ENCODE measurements at places on chromosomes 16 and 17.

GRCh38 chr16:89917773-89918452 lies 749 bp upstream of the MC1R start:
- peak; percentile 80 for DNase-seq

GRCh38 chr16:56263711-56264608 lies 72.7 kb downstream of the GNAO1 start:
- DNase-seq: no peak

DNA sequence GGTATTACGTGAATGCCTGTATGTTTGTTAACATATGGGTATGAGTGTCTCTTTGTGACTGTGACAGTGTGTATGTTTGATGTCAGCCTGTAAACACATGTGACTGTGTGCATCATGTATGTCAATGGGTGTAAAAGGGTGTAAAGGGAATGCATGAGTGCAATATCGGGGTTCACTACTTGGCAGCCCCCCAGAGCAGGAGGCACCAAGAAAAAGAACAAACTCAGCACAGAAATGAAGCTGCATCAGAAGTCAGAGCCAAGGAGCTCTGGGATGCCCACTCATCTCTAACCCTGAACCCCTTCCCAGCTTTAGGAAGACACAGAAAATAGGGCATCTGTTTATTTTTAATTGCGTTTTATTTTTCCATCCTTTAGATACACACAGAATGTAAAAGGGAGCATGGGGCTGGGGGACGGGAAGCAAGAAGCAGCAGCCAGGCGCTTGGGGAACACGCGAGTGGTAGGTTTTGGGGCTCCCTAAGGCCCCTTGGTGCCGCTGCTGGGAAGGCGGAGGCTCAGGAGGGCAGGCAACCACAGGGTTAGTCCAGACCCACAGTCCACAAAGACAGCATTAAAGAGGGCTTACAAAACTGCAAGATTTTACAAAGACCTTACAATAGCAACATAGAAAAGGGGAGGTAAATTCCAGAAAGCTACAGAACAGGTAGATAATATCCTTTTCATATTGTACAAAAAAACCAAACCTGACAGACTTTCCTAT lies 2.3 kb upstream of the HOXB6 start:
- no peak for DNase-seq

GRCh38 chr16:64312980-64313379 lies 808.9 kb downstream of the CDH11 start:
- DNase-seq: no peak

GRCh38 chr17:43917016-43917347 lies 9.6 kb upstream of the MPP2 start:
- DNase-seq: no peak

Data from stimulated activated CD8-positive, alpha-beta memory T cell treated with anti-CD3 and anti-CD28 coated beads, Interleukin-2, amount 100 ng/mL, for 48 hours (primary cell).